HS-27A (cell line): ENCODE measurements at places on chromosomes 11 and 22.
A peak's percentile ranks its signal among the peaks of the same experiment; 100 is the strongest.

DNA sequence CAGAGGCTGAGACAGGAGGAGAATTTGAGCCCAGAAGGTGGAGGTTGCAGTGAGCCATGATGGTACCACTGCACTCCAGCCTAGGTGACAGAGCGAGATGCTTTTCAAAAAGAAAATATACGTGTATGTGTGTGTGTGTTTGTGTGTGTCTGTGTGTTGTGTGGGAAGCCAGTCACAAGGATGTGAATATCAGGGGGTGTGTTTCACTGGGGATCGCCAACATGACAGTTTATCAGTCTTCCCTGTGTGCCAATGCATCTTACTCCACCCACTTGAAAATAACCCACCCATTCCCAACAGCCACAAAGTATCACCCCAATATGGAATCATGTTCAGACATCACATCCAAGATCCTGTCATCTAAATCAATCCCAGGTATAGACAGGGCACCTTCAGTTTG lies 10.4 kb upstream of the APOBEC3B start:
- DNase-seq = no peak

DNA sequence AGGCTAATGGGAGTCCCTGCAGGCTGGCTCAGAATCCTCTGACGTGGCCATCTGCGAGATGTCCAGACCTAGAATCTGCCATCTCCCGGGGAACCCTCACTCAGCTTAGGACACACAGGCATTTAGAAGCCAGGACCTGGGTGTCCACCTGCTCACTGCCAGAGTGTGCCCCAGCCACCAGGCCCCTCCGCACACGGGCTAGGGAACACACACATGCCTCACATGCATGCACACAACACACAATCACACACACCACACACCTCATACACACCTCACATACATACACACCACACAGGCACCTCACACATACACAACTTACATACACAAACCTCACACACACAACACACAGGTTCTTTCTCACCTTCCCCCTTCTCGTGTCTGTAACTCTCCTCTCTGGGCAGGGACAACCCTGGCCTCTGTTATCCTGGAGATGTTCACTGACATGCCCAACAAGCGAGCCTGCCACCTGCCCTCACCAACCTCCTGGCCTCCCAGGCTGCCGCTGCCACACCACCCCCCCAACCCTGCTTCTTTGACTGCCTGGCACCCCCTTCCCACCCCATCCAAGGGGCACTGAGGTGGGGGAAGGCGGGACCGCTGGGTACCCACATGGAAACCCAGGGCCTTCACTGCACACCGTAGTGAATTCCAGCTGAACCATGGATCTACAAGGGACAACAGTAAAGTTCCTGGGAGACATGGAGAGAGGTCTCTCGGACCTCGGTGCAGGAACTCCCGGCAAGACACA lies 38.1 kb downstream of the GNB1L start:
- no peak for DNase-seq

- DNase-seq = peak; percentile 17
Observed at GRCh38 chr11:120807414-120808150, 216.3 kb upstream of the TBCEL start.

DNA sequence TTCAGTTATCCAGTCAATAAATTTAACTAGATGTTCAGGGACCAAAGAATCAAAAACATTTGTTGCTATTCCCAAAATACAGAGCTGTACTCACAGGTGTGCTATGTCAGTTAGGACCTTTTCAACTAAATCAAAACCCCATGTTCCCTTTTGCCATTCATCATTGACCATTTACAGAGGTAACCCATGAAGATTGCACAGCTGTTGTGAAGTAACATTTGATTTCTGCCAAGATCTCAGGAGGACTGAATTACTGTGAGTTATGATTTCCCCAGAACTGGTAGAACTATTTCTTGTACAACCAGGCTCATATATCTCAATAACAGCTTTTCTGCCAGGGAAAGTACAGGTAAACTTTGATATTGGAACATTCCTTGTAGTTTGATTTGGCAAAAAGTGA lies 131.1 kb upstream of the FIBIN start:
- no peak for DNase-seq

GRCh38 chr11:120708511-120709183 lies 197.1 kb downstream of the GRIK4 start:
- DNase-seq = no peak

GRCh38 chr11:128299132-128299726 lies 288.1 kb downstream of the ETS1 start:
- no peak for DNase-seq

DNA sequence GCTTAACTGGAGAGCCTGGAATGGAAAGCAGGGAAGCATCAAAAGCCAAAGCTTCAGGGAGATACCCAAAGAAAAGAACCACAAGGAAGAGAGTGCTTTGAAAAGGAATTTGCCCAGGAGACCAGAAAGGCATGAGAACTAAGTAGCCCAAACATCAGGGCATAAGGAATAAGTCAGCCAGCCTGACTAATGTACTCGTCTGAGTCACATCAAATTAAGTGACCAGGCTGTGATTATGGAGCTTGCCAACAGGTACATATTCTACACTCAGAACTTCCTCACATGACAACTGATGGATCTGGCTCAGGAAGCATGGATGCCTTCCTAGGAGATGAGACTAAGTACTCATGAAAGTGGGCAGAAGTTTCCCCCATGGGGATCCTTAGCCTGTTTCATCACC lies 366.7 kb downstream of the BUD13 start:
- no peak for DNase-seq

DNA sequence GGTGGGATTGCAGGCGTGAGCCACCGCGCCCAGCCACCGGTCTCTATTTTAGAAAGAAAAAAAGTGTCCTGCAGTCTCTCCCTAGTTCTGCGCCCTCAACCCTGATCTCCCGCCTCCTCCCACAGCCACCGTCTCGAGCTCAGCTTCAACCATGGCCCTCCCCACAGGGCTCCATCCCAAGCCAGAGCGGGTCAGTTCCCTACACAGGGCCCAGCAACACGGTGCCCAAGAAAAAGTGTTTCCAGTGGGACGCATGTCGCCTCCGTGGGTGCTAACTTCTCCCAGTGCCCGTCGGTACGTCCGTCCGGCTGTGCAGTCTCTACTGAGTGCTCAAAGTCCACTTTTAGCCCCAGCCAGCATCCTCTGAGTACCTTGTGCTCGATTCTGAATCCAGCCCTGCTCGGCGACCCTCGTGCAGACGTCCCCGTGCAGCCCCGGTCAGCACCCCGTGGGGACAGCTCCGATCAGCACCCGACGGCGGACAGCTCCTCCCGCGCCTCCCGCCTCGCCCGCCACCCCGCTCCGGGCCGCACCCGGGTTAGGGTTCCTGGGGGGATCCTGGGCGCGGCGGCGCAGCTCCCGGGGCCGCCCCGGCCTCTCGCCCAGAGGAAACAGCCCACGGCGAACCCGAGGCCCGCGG lies 657 bp upstream of the MAPK8IP2 start:
- no peak for DNase-seq

- no peak for DNase-seq
Observed at GRCh38 chr11:24043842-24044241, 453.0 kb upstream of the LUZP2 start.

- DNase-seq = no peak
Observed at GRCh38 chr11:79417069-79417920, 23.5 kb downstream of the TENM4 start.

GRCh38 chr11:102552447-102553194 lies 22.1 kb upstream of the MMP7 start:
- no peak for DNase-seq

GRCh38 chr11:117986981-117987574 lies 884 bp downstream of the IL10RA start:
- DNase-seq = no peak

DNA sequence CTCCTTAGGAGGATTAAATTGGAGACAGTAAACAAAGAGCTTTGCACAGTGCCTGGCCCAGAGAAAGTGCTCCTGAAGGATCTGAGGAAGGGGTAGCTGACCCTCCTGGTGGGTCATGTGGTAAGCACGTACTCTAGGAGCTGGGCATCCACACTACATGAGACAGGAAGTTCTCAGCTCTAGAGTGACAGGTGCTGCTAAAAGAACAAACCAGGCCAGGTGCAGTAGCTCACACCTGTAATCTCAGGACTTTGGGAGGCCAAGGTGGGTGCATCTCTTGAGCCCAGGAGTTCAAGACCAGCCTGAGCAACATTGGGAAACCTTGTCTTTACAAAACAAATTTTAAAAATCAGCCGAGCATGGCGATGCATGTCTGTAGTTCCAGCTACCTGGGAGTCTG lies 13.1 kb downstream of the SLC43A1 start:
- no peak for DNase-seq

DNA sequence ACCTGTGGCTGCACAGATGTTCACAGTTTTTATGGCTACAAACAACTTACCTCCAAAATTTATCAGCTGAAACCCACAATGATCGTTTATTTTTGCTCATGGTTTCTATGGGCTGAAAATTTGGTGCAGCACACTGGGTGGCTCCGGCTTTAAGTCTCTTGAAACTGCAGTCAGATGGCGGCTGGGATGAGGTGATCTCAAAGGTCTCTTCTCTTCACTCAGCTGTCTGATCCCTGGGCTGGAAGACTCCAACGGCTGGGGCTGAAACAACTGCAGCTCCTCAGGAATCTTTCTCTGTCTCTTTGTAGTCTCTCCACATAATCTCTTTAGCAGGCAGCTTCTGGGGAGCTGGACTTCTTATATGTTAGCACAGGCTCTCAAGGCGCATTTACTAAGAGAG lies 117.3 kb upstream of the FAT3 start:
- DNase-seq = no peak

GRCh38 chr11:74860743-74861142 lies 88.1 kb downstream of the XRRA1 start:
- no peak for DNase-seq

GRCh38 chr11:6397636-6398035 lies 7.4 kb downstream of the SMPD1 start:
- peak; percentile 60 for DNase-seq

- no peak for DNase-seq
Observed at GRCh38 chr11:20090654-20091374, 69.5 kb downstream of the DBX1 start.

GRCh38 chr11:1532014-1532586 lies 40.0 kb downstream of the DUSP8 start:
- no peak for DNase-seq

- DNase-seq = no peak
Observed at GRCh38 chr11:71172680-71173079, 79.7 kb downstream of the SHANK2 start.

DNA sequence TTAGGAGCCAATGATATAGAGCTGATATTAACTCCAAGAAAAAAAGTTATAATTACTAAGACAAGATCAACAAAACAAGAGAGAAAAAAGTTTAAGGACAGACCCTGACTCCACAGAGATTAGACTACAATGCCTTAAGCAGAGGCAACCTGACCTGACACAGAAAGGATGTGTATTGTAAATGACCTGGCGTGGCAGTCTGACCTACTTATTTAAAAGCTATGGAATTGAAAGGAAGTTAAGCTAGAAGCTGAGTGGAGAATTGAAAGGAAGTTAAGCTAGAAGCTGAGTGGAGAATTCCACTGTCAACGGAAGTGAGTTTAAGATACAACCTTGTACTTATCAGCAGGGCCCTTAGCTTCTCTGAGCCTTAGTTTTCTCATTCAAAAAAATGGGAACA lies 885.4 kb downstream of the OPCML start:
- no peak for DNase-seq

GRCh38 chr11:18752502-18752901 lies 26.5 kb upstream of the IGSF22 start:
- no peak for DNase-seq

GRCh38 chr11:128525411-128526243 lies 61.7 kb downstream of the ETS1 start:
- DNase-seq = no peak

- DNase-seq = no peak
Observed at GRCh38 chr11:46635557-46636139, 18.3 kb downstream of the ATG13 start.

DNA sequence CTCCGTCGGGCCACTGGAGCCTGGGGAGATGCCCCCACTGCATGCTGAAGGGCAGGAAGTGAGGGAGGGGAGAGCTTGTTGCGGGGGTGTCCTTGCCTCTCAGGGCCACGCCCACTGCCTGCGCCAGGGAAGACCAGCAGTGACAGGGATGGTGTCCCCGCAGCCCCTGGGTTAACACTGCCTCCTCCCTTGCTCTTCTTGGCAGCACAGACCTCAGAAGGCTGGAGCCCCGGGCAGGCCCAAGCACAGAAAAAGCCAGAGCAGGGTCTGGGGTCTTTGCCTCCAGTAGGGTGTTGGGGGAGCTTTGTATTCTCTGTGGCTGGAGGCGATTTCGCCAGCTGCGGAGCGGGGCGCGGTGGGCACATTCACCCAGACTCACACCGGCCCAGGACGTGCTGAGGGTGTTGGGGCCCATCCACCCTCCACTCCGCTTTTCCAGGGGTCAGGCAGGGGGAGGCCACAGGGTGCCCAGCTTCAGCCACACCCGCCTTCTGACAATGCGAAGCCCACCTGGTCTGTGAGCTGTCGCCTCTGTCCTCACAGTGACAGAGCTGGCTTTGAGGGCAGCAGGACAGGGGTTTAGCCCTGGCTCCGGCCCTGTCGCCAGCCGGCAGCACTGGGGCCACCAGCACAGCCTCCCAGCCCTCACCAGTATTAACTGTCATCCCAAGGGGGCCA lies 83.7 kb downstream of the CDKN1C start:
- DNase-seq = no peak

GRCh38 chr11:28833670-28834069 lies 725.5 kb downstream of the METTL15 start:
- DNase-seq = peak; percentile 96

- no peak for DNase-seq
Observed at GRCh38 chr11:132346558-132347148, 976.2 kb downstream of the NTM start.

DNA sequence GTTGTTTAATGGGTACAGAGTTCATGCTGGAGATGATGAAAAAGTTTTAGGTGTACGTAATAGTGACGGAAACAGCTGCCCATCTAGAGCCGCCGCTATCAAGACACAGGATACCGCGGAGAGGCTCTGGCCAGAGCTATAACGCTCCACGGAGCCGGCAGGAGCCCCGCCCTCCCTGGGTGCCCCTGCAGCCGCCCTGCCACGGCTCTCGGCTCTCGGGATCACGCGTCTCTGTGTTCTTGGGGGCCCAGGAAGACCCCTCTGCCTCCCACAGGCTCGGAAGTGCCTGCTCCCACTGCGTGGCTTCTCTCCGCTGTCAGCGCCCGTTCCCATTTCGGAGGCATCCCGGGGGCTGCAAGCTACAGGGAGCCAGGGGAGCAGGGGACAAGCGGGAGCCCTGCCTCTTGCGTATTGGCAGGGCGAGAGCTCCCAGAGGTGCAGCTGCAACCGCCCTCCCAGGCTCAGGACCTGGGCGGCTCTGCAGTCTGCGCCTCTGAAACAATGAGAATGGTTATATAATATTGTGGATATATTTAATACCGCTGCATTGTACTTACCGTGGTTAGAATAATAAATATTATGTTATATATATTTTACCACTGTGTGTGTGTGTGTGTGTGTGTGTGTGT lies 13.7 kb downstream of the GLYATL2 start:
- no peak for DNase-seq

DNA sequence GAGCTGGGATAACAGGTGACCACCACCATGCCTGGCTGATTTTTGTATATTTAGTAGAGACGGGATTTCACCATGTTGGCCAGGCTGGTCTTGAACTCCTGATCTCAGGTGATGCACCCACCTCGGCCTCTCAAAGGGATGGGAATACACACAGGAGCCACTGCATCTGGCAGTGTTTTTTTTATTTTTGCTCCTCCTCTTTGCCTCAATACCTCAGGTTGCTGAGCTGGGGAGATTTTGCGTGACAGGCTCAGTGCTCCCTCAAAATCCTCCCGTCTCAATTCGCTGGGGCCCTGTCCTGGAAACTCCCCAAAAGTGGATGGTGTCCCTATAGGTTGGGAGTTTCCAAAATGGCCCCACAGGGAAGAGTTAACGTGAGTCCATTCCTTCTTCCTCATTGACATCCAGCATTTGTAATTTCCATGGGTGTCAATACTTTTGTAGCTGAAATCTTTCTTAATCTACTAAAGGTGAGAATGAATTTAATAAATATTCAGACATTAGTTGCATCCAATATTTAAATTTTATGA lies 71.8 kb downstream of the GGTLC2 start:
- DNase-seq = no peak
